Endothelial cell of umbilical vein (primary cell): ENCODE measurements at places on chromosomes 2 and 18. TPM values are rescaled to one million over a fixed set of nuclear protein-coding genes. Genes with fewer than 3 reads are reported as not detected.

DNA sequence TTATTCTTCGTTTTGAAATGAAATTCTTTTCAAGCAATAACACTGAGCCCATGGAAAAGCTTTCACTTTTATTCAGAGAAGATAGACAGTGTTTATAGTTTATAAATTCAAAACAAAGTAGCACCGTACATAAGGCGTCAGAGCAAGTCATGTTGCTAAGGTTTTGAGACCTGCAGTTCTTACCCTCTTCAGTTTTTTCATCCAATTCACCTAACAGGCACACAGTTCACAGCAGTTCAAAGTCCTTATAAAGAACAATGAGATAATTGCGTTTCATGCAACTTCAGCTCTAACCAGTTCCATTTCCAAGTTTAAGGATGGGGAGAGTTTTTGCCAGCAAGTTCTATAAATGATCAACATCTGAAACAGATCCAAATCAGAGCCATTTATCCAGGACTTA, 96.7 kb downstream of the ARHGAP15 start:
- no peak for DNase-seq

DNA sequence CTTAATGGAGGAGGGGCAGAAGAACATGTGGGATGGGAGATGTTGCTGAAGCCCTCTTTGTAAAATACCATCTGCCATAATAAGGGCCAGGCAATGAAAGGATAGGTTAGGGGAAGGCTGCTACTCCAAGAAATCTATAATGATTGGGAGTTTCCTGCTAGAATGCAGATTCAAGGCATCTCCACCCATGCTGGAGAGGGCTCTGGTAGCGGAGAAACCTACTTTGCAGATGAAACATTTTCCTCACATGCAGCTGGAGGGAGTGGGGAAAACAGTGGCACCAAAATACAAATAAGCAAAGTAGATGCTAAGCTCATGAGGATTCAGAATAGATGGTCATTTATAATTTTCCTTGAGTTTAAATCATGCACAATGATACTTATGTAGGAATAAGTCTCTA, 82.3 kb upstream of the GCFC2 start:
- no peak for DNase-seq

DNA sequence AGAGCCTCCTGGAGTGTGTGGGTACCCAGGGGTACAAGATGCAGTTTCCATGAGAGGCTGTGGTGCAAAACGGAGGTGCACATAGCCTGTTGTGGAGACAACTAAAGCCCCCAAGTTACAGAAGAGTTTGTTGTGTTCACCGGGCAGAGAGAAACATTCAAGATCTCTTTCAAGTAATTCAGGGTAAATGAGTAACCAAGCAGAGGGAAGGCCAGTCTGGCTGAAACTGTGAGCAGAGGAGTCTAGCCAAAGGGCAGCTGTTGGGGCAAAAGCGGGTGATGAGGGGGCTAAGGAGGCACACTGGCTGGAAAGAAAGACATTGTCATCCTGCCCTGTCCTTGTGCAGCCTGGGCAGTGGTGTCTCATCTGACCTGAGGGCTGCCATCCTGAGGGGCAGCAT, 52.0 kb downstream of the CXCR4 start:
- no peak for DNase-seq

- no peak for DNase-seq
These were observed 683.2 kb downstream of the SATB2 start for GRCh38 chr2:198774576-198774975.

DNA sequence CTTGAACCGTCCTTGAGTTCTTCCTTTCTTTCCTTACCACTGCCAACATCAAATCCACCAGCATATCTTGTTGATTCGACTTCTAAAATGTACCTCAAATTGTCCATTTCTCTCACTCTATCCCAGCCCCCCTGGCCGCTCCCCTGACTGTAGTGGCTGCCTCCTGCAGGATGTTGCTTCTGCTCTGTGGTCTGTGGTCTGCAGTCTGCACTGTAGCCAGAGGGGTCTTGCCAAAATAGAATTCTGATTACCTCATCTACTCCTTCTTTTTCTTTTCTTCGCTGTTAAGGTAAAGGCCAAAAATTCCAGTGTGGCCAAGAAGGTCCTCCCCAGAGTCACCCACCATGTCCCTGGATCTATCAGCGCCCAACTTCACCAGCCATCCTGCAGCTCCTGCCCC, 79.5 kb upstream of the ALPP start:
- DNase-seq = no peak

DNA sequence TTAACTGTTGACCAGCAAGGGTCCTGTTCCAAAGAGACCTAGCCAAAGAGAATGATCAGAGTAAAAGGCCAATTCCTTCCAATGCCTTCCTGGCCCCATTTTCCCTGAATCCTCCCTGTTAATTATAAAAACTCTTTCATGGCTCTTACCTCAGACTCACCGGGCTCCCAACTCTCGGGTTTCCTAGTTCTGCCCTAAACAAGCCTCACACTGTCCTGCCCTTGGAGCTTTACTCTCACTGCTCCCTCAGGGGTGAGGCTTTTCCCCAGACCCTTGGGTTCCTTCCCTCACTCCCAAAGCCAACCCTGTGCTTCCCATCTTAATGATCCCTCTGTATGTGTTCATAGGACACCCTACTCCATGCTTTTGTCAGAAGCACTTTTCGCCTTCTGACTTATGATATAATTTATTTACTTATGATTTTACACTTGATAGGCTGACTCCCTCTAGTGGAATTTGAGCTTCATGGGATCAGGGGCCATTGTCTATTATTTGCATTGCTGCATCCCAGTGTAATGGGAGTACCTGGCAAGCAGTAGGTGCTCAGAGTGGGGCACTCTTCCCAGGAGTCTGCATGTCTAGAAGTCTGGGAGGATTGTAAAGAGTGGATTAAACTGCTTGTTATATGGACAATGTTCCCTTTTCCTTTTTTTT, 29.9 kb upstream of the ZNG1B start:
- no peak for DNase-seq

KCNS3 gene
- total RNA-seq = 1.5 and 2.4 TPM in 2 replicates

NAT8 gene
- total RNA-seq = not detected in 2 replicates

DNA sequence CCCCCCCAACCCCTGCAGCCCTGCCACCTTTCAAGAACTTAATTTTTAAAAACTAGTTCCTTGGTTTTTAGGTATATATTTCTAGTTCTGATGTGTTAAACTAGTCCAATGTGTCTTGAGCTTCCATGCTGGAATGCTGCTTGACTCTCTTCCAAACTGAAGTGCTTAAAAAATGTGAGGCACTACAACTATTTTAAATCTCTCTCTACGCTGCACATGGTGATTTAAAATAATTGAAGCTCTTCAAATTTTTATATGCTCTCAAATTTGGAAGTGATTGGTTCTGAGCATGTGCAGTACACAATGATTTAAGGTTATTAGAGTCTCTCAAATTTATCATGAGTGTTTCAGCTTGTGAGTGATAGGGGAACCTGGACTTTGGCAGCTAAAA, 192.6 kb upstream of the ZEB2 start:
- DNase-seq = no peak

- DNase-seq = no peak
These were observed 9.4 kb upstream of the CRYBA2 start for GRCh38 chr2:219002395-219003266.

DNA sequence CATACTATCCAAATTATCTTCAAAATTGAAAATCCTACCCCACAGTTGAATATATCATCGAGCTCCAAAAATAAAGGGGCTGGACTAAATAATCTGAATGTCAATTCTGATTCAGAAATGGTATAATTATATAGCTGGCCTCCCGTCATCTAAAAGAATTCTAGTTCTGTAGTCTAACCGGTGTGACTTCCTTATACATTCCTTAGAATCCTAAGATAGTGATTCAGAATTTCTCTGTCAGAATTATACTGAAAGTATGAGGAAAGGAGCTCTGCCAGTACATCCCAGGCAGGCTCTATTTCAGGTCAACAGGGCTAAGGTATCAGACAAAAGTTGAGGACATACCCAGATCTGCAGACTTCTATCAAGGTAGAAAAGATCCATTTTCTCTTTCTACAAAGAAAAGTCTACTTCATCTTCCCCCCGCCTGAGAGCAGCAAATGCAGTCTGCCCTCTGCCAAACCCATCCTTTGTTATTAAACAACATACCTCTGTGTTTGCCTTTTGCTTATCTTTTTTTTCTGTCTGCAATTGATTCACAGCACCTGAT, 128.5 kb downstream of the METTL4 start:
- DNase-seq = no peak

DNA sequence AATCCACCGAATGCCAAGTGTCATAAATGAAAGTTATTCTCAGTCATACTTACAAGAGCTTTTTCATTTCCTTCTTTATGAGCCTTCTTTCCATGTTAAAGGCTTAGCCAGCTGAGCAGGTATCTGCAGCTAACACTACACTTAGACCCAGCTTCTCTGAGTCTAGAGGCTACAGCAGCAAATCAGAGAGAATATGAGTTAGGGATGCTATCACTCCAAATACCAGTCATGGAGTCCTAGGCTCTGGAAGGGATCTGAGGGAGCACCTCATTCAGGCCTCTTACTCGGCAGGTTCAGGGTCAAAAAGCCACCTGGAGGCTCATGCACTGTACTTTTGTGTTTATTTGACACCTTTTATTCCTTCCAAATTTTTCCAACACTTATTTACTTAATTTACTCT, 2.9 kb downstream of the C2orf80 start:
- no peak for DNase-seq

- DNase-seq = no peak
These were observed 16.5 kb downstream of the FIGN start for GRCh38 chr2:163719331-163719730.

DNA sequence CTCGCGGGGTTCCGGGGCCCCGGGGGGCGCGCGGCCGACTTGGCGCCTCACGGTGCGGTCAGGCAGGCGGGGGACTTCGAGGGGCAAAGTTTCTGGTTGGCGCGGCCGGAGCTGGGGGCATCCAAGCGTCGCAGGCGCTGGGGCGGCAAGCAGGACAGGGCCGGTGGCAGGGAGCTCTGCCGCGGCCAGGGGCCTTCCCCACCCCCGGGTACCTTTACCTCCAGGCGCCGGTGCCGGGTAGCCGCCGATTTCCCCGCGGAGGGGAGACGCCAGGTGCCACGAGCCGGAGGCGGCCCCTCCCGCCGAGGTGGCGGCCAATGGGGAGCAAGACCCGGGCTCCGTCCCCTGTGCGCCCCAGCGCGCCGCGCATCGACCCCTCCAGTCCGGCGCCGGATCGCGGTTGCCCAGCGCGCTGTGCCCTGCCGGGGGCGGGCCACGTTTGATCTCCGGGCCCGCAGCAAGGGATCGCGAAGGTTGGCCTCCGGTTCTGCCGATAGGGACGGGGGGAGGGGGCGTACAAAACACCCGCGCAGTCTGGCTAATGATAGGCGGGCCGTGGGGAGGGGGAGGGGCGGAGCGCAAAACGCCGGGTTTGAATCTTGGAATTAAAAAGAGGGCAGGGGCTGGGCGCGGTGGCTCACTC, at the start of gene ST8SIA5:
Gene ST8SIA5, minus strand, starts transcription at position 495 of the 643 bp plus-strand sequence. CDS start 545 bp downstream, outside the sequence.
- DNase-seq = no peak

GRCh38 chr2:88117973-88118372, 9.9 kb downstream of the FABP1 start:
- no peak for DNase-seq

DNA sequence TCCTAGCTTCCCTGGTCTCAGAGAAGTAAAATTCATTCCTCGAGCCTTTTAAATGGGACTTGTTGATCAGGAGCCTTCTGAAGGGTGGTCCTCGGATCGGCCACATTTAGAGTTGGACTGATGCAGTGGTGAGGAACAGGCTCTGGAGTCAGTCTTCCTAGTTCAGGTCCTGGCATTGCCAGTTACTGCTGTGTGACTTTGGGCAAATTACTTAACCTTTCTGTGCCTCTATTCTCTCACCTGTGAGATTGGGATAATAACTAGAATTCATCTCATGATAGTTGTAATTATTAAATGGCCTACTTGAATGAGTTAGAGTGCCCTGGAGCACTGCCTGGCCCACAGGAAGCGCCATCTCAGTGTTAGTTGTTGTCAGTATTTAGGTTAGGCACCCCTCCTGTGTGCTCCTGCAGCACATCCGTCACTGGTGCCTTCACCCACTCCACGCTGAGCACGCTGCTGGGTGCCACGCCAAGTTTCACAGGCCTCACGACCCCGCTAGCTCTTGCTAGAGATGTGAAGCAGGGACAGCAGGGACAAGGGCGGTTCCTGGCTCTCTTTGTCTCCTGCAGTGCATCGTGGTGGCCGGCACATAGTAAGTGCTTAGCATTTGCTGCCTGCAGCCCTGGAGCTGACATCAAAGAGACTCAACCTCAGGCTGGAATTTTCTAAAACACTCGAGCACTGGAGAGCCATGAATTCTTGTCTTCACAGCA, 122.9 kb downstream of the FAM210A start:
- no peak for DNase-seq

DNA sequence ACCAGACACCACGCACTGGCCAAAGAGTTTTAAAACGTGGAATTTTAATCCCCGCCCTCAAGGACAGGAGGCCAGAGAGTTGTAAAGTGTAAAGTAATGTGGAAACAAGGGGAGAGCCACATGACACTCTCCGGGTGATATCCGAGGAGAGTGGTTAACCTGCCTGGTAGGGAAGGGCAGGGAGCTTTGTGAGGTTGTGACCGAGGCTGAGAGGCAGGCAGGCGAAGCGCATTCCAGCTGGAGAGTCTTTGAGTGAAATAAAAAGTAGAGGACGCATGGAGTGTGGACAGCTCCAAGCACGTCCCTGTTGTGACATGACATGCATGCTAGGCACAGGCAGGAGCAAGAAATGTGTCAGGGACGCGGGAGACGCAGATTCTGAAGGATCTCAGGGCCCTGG, 539.5 kb downstream of the RNF144A start:
- DNase-seq = no peak

ANKRD62 gene
- not detected in 2 replicates for total RNA-seq

DNA sequence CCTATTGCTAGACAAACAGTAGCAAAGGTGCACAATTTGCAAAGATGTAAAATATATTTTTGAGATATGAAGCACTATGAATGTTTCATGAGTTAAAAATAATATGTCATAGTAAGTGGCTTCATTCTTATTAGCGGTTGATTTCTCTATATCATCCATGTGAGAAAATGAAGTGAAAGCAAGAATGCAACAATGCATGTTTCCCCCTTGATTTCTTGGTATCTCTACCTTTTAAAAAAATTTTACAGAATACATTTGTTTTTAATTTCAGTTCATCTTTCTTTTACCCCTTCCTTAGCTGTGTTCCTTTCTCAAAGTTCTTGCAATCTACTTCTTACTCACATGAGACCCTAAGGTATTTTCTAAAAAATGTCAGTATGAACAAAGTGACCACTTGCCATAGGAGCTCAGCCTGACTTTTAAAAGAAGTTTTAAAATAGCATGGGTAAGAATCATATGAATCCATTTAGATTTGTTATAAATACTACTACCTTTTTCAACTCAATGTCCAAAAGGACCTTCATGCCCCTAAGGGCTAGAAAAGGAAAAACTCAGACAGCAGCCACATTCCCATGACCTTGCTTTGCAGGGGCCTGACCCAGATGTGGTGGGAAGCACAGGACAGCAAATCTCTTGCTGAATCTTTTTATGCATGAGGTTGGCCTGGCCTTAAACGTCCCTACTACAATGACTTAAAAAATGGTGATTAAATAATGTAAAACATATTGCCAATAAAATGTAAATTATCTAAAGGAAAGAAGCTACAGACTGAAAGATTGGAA, 14.8 kb upstream of the SLC38A11 start:
- no peak for DNase-seq

- DNase-seq = peak; percentile 14
These were observed 5.5 kb downstream of the MSGN1 start for GRCh38 chr2:17821535-17822444.

OTOF gene
- total RNA-seq = 0.16 and 0.22 TPM in 2 replicates

MYCN gene
- 3.6 and 6.8 TPM in 2 replicates for total RNA-seq
